NCI-H2081 (cell line): ENCODE measurements at places on chromosomes 5 and 9.

- no peak for DNase-seq
Measured at GRCh38 chr9:93635186-93636107, 59.1 kb downstream of the PHF2 start.

- DNase-seq = no peak
Measured at GRCh38 chr5:40939753-40940152, 30.5 kb downstream of the C7 start.

DNA sequence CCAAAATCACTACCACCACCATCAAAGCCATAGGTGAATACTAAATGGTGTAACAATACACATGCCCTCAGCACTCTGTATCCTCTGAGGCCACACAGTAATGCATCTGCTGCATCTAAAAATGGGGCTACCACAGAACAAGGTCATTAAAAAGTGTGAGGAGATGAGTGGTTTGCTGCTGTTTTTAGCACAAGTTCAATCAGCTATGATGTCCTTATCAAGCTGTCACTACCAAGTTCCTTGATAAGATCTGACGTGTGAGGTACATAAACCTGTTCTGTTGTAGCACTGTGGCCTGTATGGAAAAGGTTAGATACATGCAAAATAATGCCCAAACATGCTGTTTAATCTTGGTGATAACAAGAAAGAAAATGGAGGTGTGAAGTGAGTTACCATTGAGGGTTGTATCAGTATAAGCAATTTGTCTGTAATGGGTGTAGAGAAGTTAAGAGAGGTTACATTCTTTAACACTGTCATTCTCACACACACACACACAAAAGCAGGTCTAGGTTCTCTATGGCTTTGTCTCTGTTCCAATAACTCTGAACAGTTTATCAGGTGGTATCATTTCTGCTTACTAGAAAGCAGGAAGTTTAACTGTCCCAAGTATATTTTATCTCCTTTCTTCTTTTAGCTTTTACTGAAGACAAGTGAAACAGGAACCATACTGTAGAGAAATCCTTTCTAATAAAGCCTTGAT, 252.9 kb downstream of the CWC27 start:
- DNase-seq = no peak

- no peak for DNase-seq
Measured at GRCh38 chr5:153659039-153659736, 168.7 kb downstream of the GRIA1 start.

- DNase-seq = no peak
Measured at GRCh38 chr9:107999011-107999410, 509.4 kb upstream of the KLF4 start.

DNA sequence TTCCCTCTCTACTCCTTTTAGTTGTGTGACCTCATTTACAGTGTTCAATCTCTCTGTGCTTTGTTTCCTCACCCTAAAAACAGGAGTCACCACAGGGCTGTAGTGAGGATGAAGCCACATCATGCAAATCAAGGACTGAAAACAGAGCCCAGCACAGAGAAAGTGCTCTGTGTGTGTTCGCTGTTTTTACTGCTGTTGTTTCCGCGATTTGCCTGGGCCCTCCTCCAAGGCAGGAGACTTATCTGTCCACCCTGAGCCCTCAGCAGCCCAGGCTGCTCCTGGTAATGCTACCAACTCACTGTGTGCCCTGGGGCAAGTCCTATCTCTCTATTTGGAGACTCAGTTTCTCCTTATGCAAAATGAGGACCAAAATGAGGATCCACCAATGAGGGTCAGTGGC, 87.2 kb upstream of the NEURL1B start:
- no peak for DNase-seq

DNA sequence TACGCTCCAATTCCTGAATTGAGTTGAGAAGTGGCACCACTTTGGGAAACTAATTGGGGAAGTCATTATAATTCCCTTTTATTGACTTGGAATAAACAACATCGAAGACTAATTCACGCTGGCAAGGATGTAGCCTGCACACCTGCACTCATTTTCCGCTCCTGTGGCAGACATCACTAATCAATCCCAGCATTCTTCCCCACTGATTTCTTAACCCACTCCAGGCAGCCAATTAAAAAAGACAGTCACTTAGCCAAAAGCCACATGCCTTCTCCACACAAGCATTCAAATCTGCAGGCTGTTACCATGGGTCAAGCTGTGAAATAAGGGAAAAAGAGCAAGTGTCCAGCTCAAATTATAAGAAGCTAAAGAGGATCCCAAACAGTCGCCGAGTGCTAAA, 68.2 kb upstream of the HRH2 start:
- DNase-seq = no peak

DNA sequence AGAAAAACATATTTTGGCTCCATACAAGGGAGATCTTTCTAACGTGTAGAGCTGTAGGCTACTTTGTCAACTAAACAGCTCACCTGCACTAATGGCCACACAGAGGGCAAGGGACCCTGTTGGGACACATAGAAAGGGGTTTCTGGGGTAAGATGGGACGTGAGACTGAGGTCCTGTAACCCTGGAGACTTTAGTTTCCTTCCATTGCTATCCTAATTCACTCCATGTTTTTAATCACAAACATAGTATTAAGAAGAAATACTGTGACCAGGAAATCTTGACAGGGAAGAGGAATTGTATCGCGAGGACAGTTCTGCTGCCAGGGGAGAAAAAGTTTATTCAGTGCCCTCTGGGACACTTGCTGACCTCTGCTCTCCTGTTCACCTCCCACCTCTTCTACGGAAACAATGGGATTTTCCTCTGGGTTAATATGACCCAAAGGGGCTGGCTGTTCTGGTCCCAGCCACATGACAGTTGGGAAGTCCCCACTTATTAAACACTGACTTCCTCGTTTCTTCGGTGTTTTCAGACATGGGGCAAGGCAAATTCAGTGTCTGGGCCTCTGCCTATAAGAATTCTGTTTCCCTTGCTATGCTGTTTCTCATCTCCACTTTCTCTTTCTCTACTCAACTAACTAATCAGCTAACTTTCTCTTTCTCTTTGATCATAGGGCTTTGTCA, 106.9 kb upstream of the SEMA6A start:
- DNase-seq = no peak

DNA sequence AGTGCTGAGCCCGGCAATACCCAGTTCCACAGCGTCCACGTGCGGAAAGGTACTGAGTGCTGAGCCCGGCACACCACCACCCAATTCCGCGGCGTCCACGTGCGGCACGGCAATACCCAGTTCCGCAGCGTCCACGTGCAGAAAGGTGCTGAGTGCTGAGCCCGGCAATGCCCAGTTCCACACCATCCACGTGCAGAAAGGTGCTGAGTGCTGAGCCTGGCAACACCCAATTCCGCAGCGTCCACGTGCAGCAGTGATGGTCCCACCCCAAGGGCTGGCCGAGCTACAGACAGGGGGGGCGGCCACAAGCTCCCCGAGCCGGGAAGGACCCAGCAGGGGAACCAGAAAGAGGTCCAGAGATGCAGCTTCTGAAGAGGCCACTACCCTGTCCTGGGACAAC, 20.2 kb downstream of the SLC12A7 start:
- no peak for DNase-seq

- DNase-seq = no peak
Measured at GRCh38 chr5:140251527-140251973, 51.4 kb downstream of the PFDN1 start.

DNA sequence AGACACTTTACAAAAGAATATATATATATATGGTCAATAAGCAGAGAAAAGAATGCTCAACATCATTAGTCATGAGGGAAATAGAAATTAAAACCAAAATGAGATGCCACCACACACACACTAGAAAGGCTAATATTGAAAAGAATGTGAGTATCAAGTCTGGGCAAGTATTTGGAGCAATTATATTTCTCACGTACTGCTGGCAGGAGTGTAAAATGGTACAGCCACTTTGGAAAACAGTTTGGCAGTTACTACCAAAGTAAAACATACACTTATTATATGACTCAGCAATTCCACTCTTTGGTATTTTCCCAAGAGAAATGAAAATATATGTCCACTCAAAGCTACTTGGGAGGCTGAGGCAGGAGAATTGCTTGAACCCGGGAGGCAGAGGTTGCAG, 29.8 kb downstream of the NEUROG1 start:
- DNase-seq = no peak

DNA sequence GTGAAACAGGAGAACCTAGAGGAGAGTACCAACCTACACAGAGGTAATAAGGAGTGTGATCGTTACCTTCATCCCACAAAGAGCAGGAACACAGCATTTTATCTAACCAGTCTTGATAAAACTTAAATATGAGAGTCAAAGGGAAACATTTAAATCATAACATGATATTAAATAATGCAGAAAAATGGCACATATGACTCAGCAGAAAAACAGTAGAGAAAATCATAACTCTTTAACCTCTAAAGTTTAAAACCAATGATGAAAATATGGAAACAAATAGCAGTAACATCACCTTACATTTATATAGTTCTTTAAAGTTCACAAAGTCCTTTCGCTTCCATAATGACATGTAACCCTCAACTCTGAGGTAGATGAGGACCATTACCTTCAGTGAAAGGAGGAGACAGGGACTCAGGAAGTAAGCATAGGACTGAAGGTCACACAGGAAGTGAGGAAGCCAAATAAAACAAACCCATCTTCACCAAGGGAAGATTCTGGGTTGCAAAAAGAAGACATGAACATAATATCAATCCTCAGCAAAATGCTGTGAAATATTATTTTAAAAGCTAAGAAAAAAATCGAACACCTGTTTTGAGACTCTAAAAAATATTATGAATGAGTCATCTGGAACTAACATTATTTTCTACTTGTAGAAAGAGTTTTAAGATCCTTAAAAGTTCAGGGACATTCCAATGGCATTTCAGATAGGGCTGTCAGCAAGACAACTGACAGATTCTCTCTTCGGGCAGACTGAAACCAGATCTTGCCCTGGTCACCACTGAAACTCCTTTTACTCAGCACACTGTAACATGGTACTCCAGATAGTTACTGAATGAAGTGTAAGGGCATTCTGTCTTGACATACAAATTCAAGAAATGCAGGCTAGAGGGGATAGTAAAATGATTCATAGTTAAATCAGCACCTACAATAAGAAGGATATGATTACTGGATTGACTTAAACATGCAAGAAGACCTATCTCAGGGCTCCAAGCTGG, 148.5 kb downstream of the EPB41L4A start:
- DNase-seq = no peak

GRCh38 chr5:59279979-59280378, 613.5 kb downstream of the PDE4D start:
- DNase-seq = no peak

DNA sequence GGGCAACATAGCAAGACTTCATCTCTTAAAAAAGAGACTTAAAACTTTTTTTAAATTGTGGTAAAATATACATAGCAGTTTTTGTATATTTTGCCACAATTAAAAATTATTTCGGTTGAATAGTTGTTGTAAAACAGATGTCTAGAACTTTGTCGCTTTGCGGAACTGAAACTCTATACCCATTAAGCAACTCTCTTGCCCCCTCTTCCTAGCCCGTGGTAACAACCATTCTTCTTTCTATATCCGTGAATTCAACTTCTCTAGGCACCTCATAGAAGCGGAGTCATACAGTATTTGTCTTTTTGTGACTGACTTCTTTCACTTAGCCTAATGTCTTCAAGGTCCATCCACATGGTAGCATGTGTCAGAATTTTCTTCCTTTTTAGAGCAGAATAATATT, 43.3 kb downstream of the SPARC start:
- no peak for DNase-seq

- peak; percentile 48 for DNase-seq
Measured at GRCh38 chr9:121958530-121958929, 134.6 kb downstream of the TTLL11 start.

- DNase-seq = no peak
Measured at GRCh38 chr9:85730916-85731630, 10.7 kb downstream of the AGTPBP1 start.

- DNase-seq = no peak
Measured at GRCh38 chr5:174155281-174155680, 109.8 kb downstream of the NSG2 start.

GRCh38 chr9:130159057-130159456, 13.1 kb upstream of the NCS1 start:
- no peak for DNase-seq
